ENCODE measurements at places on chromosomes 3 and 15. TPM values are rescaled to one million over a fixed set of nuclear protein-coding genes. Genes with fewer than 3 reads are reported as not detected.

Gene TMF1
- total RNA-seq = 18.9 TPM

Gene TOP2B
- total RNA-seq = 113 TPM

Gene AQP9
- total RNA-seq = 1.9 TPM

Gene IGF1R
- total RNA-seq = 33.3 TPM

Gene LRRC31
- not detected for total RNA-seq

Gene PTPRG
- 30.4 TPM for total RNA-seq

Gene FEM1B
- 45.1 TPM for total RNA-seq

Gene DAZL
- not detected for total RNA-seq

Gene PRSS50
- 0.10 TPM for total RNA-seq

- DNase-seq = no peak
Measured at GRCh38 chr15:73617301-73617831, 15.8 kb downstream of the NPTN start.

DNA sequence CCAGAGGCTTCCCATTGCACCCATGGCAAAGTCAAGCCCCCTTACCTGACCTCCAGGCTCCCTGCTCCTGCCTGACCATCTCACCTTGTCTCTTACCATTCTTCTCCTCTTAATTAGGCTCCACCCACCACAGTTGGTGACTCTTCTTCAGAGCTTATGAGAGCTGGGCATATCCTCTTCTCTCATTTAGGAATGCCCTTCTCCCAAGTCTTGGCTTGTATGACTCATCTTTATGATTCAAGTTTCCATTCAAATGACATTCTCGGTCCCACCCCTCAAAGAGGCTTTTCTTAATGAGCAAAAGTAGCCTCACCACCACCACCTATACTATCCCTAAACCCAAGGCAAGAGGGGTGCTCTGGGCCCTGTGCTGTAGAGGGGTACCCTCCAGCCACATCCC, 55.3 kb upstream of the NUDT16 start:
- DNase-seq = no peak

- DNase-seq = peak; percentile 47
Measured at GRCh38 chr15:38414357-38414756, 39.6 kb upstream of the FAM98B start.

GRCh38 chr3:47440131-47440530, 35.6 kb downstream of the SCAP start:
- no peak for DNase-seq

DNA sequence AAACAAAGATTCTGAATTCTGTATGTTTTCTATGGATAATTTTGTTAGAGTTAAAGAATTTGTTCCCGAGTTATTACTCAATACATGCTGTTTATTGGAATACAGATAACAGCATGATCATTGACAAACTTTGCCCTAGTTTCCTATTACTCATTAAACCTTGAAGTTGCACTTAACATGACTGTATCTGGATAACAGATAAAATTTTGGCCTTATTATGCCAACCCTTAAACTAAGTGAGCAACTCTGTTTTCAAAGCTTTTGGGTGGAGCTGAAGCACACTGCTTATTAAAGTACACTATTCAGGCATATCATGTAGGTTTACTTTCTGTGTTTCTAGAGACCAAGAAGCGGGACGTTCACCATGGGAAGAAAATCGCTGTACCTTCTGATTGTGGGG, at the start of gene AADAC:
AADAC (plus strand) TSS at position 318 of the 400 bp plus-strand sequence; CDS start at position 365, 47 bp downstream.
- DNase-seq = no peak

DNA sequence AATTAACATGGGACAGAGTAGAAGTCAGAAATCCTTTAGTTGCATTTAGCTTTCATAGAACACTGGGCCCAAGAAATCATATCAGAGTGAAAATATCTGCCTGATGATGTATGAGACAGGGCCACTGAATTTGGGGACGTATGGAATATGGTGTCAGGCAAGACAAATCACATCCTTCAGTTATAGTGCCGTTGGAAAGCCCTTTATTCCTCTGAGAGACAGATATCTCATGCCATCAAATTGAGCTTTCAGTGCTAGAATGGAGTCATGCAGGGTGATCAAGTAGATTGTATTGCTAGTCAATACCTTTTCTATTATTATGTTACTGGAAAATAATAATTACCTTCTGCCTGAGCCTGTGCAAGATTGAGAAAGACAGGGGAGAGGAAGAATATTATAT, 398.2 kb upstream of the RARB start:
- DNase-seq = no peak

- no peak for DNase-seq
Measured at GRCh38 chr15:61404567-61404966, 175.5 kb upstream of the RORA start.

DNA sequence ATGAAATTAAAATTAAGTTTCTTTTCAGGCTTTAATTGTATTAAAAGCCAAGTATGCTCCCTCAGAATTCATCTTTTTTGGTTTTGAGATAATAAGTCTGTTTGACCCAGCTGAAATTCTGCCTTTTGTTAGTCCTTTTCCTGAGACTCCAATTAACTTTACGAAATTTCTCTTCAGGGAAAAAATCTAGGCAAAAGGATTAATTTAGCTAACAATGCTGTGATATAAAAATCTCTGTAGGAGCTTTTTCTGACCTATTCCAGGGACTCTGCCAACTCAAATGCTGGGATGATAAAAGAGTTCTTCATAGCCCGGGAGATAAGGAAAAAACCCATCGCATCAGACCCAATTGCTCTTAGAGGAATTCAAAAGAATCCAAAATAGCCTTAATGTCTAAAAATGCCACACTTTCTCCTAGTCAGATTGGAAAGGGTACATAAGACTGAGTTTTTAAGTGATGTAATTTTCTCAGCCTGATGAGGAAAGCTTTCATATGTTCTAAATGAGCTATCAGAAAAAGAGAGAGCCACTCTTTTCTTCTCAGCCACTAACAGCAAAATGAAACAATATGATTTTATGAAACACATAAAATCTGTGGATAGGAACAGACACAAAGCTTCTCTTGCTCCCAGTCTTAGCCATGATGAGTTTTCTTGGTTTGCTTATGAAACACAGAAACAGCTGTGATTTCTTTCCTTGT, 405.1 kb downstream of the ROBO1 start:
- no peak for DNase-seq

GRCh38 chr3:43894176-43895049, 203.7 kb downstream of the ABHD5 start:
- peak; percentile 81 for DNase-seq

- DNase-seq = no peak
Measured at GRCh38 chr3:111617406-111617805, 22.3 kb upstream of the ZBED2 start.

DNA sequence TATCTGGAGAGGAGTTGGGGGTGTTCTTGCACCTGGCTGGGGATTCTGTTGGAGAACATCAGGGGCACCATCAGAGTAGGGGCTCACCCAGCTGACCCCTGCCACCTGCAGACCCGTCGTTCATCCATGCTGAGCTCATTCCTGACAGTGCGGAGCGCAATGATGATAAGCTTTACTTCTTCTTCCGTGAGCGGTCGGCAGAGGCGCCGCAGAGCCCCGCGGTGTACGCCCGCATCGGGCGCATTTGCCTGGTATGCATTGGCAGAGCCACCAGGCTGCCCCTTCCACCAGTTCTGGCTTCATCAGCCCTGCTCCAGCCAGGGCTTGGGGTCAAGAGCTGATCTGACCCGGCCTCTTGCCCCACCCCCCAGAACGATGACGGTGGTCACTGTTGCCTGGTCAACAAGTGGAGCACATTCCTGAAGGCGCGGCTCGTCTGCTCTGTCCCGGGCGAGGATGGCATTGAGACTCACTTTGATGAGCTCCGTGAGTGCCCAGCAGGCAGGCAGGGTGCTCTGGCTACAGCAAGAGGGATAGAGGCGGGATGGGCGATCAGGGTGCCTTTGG, 8.8 kb upstream of the GNAT1 start:
- DNase-seq = no peak

DNA sequence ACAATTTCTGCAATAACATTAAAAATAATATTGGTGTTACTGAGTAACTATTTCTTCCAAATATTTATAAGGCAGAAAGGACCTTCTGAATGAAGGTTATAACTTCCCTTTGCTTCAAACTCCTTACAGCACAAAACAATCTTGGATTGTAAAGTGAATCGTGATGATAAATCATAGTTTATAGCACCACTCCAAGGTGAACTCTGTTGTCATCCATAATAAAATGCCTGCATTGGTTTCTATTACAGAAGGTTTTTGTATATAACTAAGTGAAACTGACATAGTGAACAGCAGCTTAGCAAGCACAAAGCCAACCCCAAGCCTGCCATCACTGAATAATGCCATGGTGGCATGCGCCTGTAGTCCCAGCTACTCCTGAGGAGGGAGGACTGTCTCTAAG, 86.3 kb downstream of the MME start:
- no peak for DNase-seq

DNA sequence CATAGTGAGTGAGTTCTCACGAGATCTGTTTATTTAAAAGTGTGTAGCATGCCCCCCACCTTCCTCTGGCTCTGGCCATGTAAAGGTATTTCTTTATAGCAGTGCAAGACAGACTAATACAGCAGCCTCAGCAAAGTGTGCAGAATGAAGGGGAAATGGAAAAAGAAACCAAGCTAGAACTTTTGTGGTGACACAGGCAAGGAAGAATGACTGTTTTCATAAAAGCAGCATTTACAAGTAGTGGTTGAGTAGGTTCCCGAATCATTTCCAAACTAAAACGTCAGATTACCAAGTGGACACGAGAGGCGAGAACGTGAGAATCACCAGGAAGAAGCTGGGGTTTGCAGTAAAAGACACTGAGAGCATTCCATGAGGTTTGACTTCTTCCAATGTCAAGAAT, 100.2 kb upstream of the AKAP13 start:
- no peak for DNase-seq

GRCh38 chr3:167151636-167152035, 228.5 kb downstream of the ZBBX start:
- DNase-seq = no peak

GRCh38 chr3:105177576-105177975, 189.1 kb upstream of the ALCAM start:
- no peak for DNase-seq

DNA sequence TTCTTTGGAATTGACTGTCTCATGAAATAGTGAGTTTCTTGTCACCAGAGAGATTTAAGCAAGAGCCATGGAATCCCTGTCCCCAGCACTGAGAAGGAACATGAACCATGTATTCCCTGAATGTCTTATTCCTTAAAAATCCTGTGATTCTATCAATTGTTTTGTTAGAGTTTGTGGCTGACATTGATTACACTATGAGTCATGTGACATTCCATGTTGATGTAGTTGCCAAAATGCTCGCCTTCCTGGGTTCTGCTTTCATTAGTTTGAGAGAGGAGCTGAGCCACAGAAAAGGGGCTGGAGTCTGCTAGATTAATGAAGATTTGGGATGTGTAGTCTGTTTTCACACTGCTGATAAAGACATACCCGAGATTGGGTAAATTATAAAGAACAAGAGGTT, 294.9 kb upstream of the CTDSPL start:
- DNase-seq = no peak

GRCh38 chr3:53544357-53544756, 49.9 kb downstream of the CACNA1D start:
- no peak for DNase-seq

- no peak for DNase-seq
Measured at GRCh38 chr3:131303848-131304247, 77.7 kb upstream of the NUDT16 start.

GRCh38 chr15:39642011-39642640, 61.2 kb downstream of the THBS1 start:
- no peak for DNase-seq

DNA sequence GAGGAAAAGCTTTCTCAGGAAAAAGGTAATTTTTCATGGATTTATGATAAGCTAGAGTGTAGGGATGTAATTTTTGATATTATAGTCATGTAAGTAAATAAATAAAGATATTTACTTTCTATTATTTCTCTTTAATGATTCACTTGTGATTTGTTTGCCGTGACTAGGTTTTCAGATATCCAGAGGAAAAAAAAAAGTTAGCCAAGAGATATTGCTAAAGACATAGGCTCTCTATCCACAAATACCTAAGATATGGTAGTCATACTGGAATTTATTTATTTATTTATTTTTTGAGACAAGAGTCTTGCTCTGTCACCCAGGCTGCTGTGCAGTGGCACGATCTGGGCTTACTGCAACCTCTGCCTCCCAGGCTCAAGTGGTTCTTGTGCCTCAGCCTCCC, 59.9 kb downstream of the AP4E1 start:
- DNase-seq = no peak

GRCh38 chr15:91891788-91892345, 38.4 kb downstream of the SLCO3A1 start:
- peak; percentile 68 for DNase-seq

DNA sequence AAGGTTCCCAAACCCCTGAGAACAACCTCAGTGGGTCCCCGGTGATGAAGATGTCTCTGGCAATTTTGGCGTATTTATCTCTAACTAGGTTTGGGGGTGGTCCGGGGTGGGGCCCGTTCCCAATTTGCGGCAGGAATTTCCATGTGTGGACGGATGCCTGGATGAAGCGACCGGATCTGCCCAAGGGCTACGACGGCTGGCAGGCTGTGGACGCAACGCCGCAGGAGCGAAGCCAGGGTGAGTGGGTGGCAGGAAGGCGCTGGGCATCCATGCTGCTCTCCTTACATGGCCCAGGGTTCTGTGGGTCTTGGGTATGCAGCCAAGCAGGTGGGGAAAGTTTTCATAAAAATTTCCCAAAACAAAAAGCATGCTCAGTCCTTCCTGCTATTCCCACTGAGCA, 29.3 kb downstream of the TGM4 start:
- DNase-seq = no peak

DNA sequence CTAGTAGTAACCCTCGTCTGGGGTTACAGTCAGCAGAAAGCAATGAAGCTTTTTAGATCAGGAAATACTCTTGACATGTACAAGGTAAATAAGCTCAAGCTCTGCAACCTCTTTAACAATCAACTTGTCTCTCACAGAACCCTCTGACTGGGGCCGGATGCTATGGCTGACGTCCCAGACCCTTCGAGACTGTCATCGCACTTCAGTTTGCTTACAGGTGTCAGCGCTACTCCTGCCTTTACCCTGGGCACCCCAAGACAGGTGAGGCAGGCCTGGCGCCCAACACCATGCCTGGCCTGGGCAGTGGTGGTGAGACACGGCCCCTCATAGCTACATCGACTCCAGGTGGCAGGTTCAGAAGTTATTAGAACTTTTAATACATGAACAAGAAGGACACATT, 30.6 kb downstream of the LRRFIP2 start:
- DNase-seq = no peak

DNA sequence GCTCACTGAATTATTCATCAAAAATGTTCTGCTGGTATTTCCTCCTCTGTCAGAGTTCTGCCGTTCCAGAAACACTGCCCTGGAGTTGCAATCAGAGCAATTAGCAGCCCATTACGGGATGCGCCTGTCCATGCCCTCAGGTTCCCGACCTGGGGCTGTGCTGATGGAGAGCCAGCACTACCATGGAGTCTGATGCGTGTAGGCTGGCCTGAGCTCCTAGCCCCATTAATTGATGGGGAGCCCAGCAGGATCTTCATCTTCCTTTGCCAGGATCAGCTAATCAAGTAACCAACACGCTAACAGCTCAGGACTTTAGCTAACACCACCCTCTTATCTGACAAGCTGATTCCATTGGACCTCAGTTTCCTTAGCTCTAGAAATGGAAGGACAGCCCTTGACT, 164.2 kb downstream of the ABHD5 start:
- no peak for DNase-seq

- DNase-seq = no peak
Measured at GRCh38 chr15:89356634-89357298, 22.1 kb upstream of the POLG start.
